DMS153 (cell line): ENCODE measurements at places on chromosomes 13 and 19.

GRCh38 chr13:43086181-43086580, 62.8 kb downstream of the DNAJC15 start:
- DNase-seq, result no peak

- no peak for DNase-seq
Measured at GRCh38 chr19:1076951-1077350, 10.0 kb downstream of the ARHGAP45 start.

DNA sequence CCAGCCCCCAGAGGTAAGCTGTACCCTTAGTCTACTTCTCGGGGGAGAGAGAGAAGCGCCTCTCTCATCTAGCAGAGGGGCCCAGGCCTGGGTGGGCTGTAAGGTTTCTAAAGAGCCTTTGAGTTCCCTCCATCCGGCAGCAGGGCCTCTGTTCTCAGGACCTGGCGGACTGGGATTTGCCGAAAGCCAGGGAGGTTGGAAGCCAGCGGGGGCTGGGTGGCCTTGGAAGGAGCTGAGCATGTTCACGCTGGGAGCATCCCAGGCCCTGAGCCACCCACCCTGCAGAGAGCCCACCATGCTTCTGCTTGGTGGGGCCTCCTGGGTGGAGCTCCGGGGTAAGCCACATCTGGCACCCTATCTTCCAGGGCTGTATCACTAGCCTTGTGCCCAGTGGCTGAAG, 7.8 kb downstream of the SLC7A10 start:
- no peak for DNase-seq

DNA sequence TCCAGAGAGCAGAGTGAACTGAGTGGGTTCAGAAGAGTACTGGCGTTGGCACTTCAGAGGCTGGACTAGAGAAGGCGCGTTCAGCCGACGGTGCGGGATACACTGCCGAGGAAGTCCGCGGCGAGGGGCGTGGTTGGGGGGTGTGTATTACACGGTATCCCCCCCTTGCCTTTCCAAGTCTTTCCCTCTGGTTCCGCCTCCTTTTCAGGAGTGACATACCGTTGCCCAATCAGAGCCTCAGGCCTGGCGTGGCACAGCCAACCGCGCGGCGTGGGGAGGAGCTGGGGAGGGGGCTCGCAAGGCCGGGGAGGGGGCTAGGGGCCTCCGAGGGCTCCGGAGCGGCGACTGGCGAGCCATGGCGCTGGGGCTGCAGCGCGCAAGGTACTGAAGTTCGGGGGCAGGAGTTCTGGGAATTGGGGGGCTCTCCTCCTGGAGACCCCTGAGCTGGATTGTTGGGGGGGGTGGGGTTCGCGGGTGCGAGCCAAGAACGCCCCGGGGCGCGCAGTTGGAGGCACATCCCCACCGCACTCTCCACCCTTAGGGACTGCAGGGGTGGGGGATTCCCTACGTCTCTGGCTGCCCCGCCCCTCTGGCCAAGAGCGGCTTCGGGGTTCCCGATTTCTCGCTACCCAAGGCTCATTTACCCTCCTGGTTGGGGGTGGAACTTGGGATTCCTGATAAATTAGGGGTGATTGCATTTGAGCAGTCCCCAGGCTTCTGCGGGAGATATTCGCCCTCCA, at the start of gene HIF3A:
Gene HIF3A, plus strand, starts transcription at position 321 of the 740 bp plus-strand sequence. Its CDS starts 35 bp downstream, at position 356.
- DNase-seq, result peak; percentile 55

DNA sequence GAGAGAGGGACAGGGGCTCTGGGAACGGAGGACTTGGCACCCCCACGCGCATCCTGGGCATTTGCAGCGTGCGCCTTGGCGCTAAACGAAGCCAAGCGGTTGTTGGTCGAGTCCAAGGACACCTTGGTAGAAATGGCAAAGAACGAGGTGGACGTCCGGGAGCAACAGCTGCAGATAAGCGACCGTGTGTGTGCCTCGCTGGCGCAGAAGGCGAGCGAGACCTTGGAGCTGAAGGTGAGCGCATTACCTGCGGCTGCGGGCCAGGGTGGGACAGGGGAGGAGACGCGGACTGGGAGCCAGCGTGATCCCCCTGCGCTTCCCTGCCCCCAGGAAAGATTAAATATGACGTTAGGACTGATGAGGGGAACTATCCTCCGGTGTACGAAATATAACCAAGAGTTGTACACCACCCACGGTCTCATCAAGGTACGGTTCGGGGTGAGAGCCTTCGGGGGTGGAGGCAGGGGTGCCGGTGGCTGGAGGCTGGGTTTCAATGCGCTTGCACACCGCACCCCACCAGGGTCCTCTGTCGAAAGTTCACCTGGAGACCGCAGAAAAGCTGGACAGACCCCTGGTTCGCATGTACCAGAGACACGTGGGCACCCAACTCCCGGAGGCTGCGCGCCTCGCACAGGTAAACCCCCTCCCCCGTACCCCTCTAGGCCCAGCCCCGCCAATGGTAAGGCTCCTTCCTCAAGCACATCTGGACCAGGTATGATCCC, 27.8 kb upstream of the CASP14 start:
- no peak for DNase-seq

- DNase-seq, result no peak
Measured at GRCh38 chr19:17108453-17108784, 32.8 kb downstream of the MYO9B start.

DNA sequence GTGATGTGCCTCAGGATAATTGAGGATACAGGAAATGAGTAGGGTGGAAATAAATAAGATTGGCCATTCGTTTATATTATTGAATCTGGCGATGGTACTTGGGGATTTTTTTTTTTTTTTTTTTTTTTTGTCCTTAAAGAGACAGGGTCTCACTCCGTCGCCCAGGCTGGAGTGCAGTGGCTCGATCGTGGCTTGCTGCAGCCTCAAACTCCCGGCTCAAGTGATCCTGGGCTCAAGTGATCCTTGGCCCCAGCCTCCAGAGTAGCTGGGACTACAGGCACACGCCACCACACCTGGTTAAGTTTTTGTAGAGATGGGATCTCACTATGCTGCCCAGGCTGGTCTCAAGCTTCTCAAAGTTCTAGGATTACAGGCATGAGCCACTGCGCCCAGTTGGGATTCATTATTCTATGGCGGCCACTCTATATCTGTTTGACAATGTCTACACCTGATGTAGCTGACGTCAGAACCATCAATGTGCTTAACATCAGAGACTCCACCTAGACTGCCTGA, 2.7 kb upstream of the MAMSTR start:
- DNase-seq, result no peak

DNA sequence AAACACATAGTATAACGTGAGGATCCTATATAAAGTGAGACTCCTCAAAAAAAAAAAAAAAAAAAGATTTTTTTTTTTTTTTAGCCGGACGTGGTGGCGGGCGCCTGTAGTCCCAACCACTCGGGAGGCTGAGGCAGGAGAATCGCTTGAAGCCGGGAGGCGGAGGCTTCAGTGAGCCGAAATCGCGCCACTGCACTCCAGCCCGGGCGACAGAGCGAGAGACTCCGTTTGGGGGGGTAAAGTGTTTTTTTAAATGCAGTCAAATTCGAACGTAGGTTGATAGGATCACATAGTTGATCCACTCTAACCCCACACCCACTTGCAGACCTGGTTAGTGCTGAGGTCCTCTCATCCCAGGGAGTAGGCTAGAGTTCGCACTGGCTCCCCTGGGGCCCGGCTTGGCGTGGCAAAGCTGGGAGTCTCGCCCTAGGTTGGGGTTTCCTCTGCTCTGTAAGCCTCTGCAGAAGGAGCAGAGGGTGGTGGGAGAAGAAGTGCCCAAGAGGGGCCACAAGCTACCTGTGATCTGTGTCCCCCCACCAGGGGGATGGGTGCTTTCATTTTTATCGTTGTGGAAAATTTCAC, 6.5 kb downstream of the RNF225 start:
- DNase-seq, result no peak

DNA sequence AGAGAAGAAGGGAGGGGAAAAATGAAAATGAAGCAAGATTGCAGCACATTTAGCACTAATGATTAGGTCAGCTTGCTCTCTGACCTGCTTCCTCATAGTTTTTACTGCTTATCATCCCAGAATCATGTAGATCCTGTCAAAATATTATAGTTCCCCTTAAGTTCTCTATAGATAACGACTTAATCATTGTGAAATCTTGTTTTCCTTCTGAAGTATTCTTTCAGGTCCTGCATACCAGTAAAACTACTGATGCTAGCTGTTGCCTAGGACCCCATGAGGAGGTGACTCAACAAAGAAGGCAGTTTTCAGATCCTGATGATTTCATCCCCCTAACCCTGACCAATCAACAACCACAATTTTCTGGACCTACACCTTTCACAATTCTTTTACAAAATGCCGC, 1131.7 kb downstream of the SLITRK5 start:
- DNase-seq, result no peak

GRCh38 chr19:16612636-16613035, 15.4 kb downstream of the MED26 start:
- DNase-seq, result no peak

DNA sequence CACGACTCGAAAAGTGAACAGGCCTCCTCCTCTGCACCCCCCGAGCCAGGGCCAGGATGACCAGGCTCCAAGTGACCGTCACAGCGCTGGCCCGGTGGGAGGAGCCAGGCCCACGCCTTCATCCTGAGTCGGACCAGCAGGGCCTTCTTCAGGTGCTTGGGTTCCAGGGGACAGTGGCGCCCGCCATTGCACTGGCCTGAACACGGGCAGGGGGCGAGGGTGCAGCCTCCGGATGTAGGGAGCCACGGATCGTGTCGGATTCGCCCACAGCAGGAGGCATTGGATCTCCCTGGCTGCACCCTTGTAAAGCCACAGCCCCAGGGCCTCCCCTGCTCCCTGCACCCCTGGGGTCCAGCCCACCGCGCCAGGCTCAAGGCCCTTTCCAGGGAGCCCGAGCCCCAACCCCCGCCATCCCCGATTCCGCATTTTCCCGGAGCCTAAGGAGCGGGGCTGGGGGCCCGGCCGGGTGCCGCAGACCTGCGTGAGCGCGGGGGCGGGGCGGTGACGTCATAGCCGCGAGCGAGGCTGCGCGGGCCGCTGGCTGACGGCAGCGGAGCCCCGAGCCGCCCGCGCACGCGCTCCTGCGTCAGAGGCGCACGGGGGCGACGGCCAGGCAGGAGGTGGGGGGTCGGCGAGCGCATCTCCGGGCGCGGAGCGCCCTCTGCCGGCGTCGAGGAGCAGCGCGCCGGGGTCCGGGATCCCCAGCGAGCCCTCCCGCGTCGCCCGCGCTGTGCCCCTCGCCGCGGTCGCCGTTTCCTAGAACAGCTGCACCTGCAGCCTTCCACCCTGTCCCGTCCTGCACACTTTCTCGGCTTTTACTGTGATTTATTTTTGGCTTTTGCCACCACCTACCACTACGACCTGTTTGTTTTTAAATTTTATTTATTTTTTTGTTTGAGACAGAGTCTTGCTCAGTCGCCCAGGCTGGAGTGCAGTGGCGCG, 1.5 kb upstream of the ATP5F1D start:
- peak; percentile 53 for DNase-seq

DNA sequence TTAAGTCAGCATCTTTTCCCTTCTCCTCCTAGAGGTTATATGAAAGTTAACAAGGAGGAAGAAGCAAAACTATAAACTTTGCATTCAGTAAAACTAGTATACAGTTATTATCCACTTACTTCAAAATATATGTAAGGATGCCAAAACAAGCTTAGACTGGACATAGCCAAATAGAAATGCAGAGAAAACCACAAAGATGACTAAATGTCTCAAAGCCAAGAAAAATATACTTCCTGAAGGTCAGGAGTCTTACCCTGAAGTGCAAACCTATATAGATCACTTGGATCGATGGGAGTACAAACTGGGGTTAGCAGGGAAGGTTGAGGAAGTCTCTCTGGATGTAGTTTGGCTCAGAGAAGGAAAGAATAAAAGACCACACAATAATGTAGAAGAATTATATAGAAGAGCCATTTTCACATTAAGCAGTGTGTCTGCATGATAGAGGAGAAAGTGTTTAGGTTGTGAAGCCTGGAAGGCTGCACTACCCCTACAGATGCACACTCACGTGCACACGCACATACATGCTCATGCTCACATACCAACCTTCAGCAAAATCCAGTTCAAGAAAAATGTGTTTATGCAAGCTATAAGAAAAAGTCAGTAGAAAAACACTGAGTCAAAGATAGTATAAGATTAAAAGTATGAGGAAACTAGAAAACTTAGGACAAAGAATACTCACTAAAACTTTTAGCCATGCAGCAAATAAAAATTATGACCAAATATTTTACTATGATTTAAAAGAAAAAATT, 112.1 kb upstream of the RXFP2 start:
- no peak for DNase-seq

GRCh38 chr13:81929988-81930387, 1589.1 kb upstream of the SPRY2 start:
- peak; percentile 10 for DNase-seq

- DNase-seq, result no peak
Measured at GRCh38 chr19:6109947-6110346, 353 bp downstream of the RFX2 start.

GRCh38 chr19:35346193-35347052, 1.3 kb upstream of the FFAR1 start:
- no peak for DNase-seq

- DNase-seq, result no peak
Measured at GRCh38 chr13:63542770-63543169, 2127.1 kb upstream of the PCDH20 start.

DNA sequence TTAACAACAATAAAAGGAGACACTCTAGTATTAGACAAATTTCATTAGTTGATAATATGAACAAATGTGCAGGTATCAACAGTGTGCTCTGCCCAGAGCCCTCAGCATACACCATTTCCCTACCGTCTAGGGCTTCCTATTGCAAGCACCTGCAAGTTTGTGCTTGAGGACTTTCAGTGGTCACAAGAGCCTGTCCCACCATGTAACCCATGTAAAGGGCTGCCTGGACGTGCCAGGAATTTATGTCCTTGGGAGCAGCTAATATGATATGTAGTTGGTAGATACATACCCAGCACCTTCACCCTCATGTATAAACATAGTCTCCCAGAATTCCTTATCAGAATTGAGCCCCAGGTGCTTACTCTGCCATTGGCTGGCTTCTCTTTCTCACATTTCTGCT, 128.0 kb downstream of the UFM1 start:
- DNase-seq, result no peak

GRCh38 chr19:29610574-29611271, 4.6 kb downstream of the POP4 start:
- DNase-seq, result no peak

GRCh38 chr19:1736280-1736679, 17.0 kb upstream of the ONECUT3 start:
- DNase-seq, result no peak

DNA sequence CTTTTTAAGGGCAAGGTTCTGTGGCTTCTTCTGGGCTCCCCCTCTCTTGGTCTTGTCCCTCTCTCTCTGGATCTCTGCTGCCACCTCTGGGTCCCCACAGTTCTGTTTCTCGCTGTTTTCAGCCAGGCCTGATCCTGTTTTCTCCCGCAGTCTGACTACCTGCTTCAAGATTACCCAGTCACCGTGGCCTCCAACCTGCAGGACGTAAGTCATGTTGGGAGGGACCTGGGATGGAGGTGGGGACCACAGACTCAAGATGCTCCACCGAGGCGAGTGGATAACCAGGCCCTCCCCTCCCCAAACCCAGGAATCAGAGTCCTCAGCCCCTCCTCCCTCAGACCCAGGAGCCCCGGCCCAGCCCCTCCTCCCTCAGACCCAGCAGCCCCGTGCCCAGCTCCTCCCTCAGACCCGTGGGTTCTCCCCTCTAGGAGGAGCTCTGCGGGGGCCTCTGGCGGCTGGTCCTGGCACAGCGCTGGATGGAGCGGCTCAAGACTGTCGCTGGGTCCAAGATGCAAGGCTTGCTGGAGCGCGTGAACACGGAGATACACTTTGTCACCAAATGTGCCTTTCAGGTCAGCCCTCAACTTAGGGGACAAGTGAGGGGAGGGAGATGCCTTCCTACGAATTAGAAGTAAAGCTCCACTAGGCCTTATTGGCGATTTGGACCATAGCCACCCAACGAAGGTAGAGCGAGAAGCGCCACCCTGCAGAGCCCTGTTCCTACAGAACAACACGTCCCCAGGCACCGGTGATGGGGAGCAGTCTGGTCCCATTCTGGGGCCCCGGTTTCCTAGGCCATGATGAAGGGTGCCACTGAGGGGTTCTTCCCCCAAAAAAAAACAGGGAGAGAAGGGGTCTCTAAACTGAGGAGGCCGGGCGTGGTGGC, 2.2 kb downstream of the FLT3LG start:
- no peak for DNase-seq
